ACHN (cell line): ENCODE measurements at places on chromosomes 16 and 17.

DNA sequence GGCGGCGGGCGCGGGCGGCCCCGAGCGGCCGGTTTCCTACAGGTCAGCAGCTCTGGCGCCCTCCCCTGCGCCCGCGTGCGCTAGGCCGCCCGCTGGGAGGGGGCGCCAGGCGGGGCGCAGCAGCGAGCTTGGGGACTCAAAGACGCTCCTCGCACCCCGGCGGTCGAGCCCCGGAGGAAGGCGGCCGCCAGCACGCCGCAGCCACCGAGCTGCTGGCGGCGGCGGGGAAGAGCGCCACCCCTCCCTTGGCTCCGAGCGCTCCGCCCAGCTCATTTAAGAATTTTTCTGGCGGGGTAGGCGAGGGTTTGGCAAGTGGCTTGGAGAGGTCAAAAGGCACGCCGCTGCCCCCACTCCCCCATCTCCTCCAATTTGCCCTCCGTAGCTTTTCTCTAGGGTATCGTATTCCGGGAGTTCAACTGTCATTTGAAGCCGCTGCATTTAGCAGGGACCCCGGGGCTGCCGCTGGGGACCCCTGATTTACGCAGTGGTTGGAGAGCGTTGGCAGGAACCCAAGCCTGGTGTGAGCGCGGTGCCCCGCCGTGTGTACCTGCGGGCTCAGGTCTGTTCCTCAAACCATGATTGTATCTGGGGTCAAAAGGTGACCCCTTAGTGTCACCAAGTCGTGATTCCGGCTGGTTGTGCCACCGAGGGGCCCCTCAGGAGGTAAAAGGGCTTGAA is 59.5 kb upstream of the GSE1 start:
- DNase-seq, result peak; percentile 79

DNA sequence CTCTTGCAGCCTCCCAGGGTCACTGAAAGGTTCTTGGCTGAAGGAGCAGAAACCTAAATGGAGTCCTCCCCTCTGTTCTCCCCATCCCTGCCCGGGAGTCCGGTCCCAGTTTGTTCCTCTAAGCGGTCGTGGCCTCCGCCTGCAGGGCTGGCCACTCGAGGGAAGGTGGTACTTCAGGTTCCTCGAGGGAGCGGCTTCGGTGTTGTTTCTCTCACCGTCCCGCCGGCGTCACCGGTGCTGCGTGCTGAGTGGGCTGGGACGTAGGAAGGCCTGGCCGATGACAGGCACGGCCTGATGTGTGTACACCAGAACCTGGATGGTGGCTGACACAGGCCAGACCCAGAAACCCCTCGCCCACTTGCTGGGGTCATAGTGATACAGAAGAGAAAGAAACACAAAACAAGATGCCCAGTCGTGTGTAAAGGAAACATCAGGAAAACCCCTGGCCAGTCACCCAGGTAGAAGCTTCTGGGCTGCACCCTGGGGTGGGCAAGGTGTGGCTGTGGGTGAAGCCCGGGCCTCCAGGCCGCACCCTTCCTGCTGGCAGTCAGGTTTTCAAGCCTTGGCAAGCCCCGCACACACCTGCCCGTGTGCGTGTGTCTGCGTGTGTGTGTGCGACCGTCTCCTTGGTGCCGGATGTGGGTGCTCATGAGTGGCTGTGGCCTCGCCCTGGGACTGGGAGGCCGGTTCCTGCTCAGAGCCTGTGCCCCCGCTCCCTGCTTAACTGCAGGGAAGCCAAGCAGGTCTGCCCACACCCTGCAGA is 52.0 kb downstream of the BAIAP2 start:
- no peak for DNase-seq

DNA sequence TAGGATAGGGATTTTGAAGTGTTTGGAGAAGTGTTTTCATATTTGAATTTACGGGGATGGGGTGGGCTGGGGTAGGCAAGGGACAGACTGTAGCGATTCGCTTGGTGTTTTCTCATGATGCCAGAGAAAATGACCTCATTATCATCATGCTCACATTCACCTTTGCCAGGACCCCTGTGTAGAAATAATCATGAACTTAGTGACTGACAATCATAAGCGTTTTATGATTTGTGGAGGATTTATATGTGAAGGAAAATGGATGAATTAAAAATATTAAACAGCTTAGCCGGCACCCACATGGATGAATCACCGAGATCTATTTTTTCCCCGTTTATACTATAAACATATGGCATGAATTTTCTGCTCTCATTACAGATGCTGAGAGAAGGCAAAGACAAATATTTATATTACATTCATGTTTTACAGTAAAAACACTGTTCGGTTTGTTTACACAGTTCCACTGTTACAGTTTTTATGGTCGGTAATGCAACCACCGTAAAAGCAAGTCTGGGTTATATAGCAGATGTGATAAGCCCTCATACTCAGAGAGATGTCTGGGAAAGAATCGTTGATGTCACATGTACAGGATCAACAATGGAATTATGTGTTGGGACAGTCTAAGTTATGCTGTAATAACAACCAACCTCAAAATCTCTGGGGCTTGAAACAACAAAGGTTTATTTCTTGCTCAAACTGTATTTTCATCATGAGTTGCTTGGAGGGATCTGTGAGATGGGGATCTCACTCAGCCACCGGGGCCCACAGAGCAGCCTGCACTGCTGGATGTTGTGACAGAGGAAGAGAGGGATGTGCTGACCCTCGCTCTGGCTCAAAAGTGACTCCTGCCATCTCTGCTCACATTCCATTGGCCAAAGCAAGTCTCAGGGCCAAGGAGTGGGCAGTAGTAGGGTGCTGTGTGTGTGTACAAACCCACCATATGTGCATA is 85.1 kb downstream of the WWOX start:
- no peak for DNase-seq

- no peak for DNase-seq
These were observed 7.8 kb downstream of the PLXDC1 start for GRCh38 chr17:39143552-39144093.

DNA sequence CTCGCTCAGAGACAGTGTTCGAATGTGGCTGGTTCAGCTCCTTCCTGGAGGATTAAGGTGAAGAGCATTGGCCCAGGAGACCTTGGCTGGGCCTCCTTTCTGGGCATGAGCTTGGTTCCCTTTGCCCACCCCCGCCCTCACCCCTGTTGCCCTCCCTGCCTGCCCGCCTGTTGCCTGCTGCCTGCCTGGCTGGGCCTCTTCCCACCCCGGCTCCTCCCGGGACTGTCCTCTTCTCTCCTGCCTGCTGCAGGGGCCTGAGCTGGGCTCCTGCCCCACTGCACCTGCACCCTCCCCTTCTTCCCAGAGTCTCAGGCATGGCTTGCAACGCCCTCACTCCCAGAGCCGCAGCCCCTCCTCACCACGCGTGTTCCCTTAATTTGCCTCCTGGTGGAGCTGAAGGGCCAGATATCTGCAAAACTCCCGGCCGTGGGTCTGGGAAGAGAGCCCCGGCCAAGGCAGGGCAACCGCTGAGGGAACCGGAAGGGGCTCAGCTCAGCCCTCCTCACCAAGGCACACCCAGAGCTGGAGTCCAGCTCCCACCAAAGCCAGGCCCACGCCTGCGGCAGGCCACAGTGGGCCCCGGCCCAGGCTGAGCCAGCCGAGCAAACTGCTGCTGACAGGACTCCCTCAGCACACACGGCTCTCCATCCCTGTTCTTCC is 31.2 kb downstream of the MNT start:
- DNase-seq, result no peak

- DNase-seq, result no peak
These were observed 387 bp upstream of the SLC38A8 start for GRCh38 chr16:84042879-84043485.

DNA sequence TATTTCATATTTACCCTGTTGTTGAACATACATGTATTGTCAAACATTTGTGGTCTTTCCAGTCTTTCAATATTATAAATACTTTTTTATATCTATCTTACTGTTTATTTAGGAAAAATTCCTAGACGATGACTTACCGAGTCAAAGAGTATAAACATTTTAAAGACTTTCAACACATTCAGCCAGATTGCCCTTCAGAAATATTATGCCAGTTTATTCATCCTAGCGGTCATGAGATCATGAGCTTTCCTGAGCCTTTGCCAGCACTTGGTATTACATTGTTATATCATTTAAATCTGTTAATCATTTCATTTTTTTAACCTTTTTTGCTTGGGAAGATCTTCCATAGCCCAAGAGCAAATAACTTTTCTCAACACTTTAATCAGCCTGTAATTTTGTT is 197.4 kb downstream of the SPECC1 start:
- peak; percentile 86 for DNase-seq

GRCh38 chr17:63624531-63624880 is 2.3 kb downstream of the MAP3K3 start:
- no peak for DNase-seq

DNA sequence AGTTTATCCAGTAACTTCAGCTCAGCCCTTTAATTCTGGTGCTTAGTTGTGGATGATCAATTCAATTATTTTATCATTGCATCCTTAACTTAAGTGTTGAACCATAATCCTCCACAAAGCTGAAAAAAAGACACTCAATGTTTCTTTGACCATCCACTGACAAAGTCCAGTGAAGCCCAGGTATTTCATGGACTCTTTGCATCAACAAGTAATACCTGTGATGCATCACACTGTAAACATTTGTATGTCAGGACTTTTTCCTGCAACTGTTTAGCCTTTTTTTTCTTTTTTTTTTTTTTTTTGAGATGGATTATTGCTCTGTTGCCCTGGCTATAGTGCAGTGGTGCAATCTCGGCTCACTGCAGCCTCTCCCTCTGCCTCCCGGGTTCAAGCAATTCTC is 6.6 kb upstream of the NFAT5 start:
- no peak for DNase-seq

DNA sequence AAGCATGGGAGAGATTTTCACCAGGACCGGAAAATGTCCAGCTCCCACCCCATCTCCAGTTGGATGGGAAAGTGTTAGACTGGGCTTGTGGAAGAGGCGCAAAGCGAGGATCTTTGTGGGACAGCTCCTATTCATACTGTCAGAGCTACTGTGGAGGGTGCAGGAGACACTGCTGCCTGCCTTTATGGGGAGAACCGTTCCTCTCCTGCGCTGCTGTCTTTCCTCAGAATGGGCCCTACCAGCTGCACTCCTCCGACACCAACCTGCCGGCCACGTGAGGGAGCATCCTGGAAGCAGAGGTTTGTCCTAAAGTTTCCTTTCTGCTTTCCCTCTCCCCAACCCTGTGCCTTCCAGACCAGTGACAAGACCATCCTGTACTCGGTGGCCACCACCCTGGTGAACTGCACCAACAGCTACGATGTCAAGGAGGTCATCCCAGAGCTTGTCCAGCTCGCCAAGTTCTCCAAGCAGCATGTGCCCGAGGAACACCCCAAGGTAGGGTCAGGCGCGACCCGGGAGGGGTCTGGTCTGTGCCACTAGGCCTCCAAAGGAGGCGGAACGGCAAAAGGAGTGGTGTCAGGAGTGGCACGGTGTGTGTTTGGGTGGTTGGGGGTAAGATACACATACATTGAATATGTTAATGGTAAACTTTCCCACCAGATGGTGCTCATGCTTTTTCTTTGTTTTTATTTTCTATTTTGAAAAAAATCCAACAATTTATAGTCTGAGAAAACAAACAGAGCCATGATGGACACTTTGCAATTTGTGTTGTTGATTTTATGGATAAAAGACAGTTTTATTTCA is 23.0 kb downstream of the SLC35G3 start:
- DNase-seq, result peak; percentile 28
